A549 treated with CpdA at 1 μM for 4 hours (cell line): ENCODE measurements at places on chromosomes 1 and 21. TPM values are rescaled to one million over a fixed set of nuclear protein-coding genes. Genes with fewer than 3 reads are reported as not detected.

Gene C4BPA
- total RNA-seq = 0.44 to 1.5 TPM (median 0.59 TPM) in 5 replicates

Gene SPRR2B
- not detected in 5 replicates for total RNA-seq

Gene SLC6A9
- 12.4 to 16.8 TPM (median 15.0 TPM) in 5 replicates for total RNA-seq

Gene DIO1
- total RNA-seq = not detected in 5 replicates

Gene SLC44A3
- total RNA-seq = 1.6 to 2.1 TPM (median 1.7 TPM) in 5 replicates

Gene ZDHHC18
- total RNA-seq = 33.6 to 40.1 TPM (median 39.1 TPM) in 5 replicates

Gene PRKAA2
- total RNA-seq = 2.3 to 2.9 TPM (median 2.6 TPM) in 5 replicates

Gene AK2
- 141 to 178 TPM (median 155 TPM) in 5 replicates for total RNA-seq

Gene BTBD8
- 0.20 to 1.1 TPM (median 0.75 TPM) in 5 replicates for total RNA-seq

Gene CDKN2C
- 11.9 to 13.7 TPM (median 13.2 TPM) in 5 replicates for total RNA-seq

Gene KRTAP19-1
- total RNA-seq = not detected in 5 replicates

Gene H6PD
- total RNA-seq = 3.6 to 6.5 TPM (median 5.2 TPM) in 5 replicates

Gene OLFM3
- total RNA-seq = not detected in 5 replicates

Gene GJC2
- total RNA-seq = 0.31 to 0.56 TPM (median 0.45 TPM) in 5 replicates

Gene ZBTB8B
- under 0.01 to 0.01 TPM (median 0.01 TPM) in 4 of 5 replicates, not detected in the other for total RNA-seq

Gene LRRC53
- total RNA-seq = not detected in 5 replicates

Gene RWDD3
- total RNA-seq = 9.0 to 11.2 TPM (median 10.6 TPM) in 5 replicates

Gene C1orf105
- 0.07 to 0.29 TPM (median 0.21 TPM) in 3 of 5 replicates, not detected in the others for total RNA-seq

Gene EPHA2
- 104 to 139 TPM (median 130 TPM) in 5 replicates for total RNA-seq

Gene LEMD1
- total RNA-seq = not detected in 5 replicates
